ENCODE measurements at places on chromosomes 11 and 22. TPM values are rescaled to one million over a fixed set of nuclear protein-coding genes. Genes with fewer than 3 reads are reported as not detected.

DNA sequence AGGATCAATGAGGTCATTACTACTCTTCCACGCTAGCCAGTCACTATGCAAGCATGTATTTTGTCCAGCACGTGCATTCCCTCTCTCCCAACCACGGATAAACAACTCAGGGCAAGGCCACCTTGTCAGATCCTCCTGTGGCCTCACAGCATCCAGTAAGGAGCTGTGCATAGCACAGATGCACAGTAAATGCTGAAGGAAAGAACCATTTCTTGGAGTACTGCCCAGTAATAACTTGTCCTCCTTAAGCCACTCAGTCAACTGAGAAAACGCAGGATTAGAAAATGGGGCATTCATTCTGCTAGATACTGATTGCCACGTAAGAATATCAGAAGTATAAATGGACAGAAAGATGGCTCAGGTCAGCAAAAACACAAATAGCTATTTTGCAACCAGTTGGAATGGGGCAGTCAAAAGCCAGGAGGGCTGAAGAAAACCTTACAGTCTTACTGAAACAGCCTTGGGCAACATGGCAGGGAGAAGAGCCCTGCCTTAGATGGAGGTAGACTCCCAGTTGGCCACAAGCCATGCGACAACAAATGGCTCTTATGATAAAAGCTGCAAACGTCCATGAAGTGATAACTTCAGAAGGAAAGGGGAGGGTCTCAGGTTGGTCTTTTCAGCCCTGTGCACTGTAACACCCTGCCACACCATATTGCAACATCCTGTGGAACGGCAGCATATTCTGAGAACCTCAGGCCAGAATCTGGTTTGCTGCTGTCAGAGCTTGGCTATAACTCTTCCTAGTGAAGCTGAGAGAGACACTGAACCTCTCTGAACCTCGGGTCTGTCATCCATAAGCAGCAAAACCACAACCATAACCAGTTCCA, 23.0 kb downstream of the PC start:
- H3K27ac ChIP-seq, result no peak overlapping the region
- H3K27me3 ChIP-seq, result no peaks in the 10 kb centered on the region
- DNase-seq, result no peak
- H3K36me3 ChIP-seq, result no peaks in the 10 kb centered on the region
- H3K4me1 ChIP-seq, result no peaks in the 10 kb centered on the region

PDGFB gene
- 3.1 TPM for total RNA-seq

GRCh38 chr11:6559369-6559768, 44.0 kb downstream of the RRP8 start:
- H3K4me1 ChIP-seq, result no peaks in the 10 kb centered on the region
- no peak overlapping the region for H3K4me3 ChIP-seq
- no peak overlapping the region for H3K27ac ChIP-seq
- no peak for DNase-seq
- no peaks in the 10 kb centered on the region for H3K36me3 ChIP-seq

POU2F3 gene
- total RNA-seq, result not detected

- no peak overlapping the region for H3K27ac ChIP-seq
- DNase-seq, result no peak
- no peaks in the 10 kb centered on the region for H3K27me3 ChIP-seq
- H3K36me3 ChIP-seq, result no peaks in the 10 kb centered on the region
- H3K4me3 ChIP-seq, result no peak overlapping the region
- no peaks in the 10 kb centered on the region for H3K4me1 ChIP-seq
These were observed 39.9 kb downstream of the OR2AT4 start for GRCh38 chr11:75056814-75057213.

MYOD1 gene
- total RNA-seq, result not detected

PGR gene
- total RNA-seq, result 12.0 TPM

DNA sequence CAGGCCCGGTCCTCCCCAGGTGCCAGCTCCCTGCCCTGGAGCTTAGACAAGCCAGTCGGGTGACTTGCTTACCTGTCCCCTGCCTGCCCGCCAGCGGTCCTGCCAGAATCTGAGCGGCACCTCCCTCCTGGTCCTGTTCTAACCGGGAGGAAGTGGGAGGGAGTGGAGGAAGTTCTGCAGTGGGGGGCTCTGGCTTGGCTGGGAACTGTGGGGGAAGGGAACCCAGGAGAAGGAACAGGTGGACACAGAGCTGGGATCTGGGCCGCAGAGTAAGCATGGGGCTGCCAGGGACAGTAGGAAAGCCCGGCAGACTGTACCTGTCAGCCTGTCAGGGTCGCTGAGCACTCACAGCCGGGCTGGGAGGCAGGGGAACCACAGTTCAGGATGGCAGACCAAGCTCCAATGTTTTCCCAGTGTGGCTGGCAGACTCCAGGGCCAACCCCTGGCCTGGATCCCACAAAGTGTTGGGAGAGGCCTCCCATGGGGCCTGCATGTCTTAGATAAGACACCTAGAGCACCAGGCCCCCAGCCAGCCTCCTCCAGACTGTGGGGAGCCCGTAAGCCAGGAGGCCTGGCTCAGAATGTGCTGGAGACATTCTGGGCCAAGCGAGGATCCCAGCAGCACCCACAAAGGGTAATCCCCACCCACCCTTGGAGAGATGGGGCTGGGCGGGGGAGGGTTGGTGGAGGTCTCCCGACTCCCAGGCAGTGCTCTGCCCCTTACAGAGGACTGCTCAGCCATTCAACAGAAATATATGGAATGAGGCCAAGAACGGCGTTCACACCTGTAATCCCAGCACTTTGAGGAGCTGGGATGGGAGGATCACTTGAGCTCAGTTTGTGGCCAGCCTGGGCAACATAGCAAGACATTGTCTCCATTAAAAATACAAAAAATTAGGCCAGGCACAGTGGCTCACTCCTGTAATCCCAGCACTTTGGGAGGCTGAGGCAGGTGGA, 2.3 kb downstream of the CYB5R3 start:
- peaks cover 75% of the 10 kb centered on the region for H3K4me1 ChIP-seq
- peak overlapping the region; percentile 22 for H3K4me3 ChIP-seq
- no peak for DNase-seq
- no peaks in the 10 kb centered on the region for H3K27me3 ChIP-seq
- H3K27ac ChIP-seq, result peak overlapping the region; percentile 96

TESMIN gene
- not detected for total RNA-seq

INPPL1 gene
- 77.1 TPM for total RNA-seq

DNA sequence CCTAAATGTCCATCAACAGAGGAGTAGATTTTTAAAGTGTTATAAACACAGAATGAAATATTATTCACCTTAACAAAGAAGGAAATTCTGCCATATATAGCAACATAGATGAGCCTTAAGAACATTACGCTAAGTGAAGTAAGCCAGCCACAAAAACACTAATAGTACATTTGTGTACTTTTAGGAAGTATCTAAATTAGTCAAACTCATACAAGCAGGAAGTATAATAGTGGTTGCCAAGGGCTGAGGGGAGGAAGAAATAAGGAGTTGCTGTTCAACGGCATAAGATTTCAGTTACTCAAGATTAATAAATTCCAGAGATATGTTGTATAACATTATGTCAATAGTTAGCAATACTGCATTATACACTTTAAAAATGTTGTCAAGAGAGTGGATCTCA, 181.7 kb upstream of the ZC3H12C start:
- H3K36me3 ChIP-seq, result no peaks in the 10 kb centered on the region
- no peak for DNase-seq
- no peak overlapping the region for H3K27ac ChIP-seq
- H3K4me1 ChIP-seq, result no peaks in the 10 kb centered on the region
- no peak overlapping the region for H3K4me3 ChIP-seq

IFITM1 gene
- 82.4 TPM for total RNA-seq

ACTN3 gene
- total RNA-seq, result not detected

BTBD18 gene
- total RNA-seq, result not detected

DNA sequence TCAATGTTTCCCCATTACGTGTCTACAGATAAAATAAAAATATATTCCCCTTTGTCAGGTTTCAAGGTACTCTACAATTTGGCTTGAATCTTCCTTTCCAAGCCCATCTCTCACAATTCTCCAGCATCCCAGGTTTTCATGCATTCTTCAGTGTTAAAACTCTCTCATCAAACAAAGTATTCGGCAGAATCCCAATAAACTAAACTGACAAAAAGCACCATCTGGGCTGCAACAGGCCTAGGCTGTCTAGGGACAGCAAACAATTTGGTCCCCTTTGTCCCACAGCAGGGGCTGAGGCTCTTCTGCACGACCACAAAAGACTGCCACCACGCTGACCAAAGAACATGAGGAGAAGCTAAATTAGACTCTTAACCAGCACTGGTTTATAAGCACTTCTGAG, 159.4 kb downstream of the CADM1 start:
- no peaks in the 10 kb centered on the region for H3K27me3 ChIP-seq
- no peaks in the 10 kb centered on the region for H3K4me1 ChIP-seq
- H3K27ac ChIP-seq, result no peak overlapping the region
- H3K4me3 ChIP-seq, result no peak overlapping the region
- no peaks in the 10 kb centered on the region for H3K36me3 ChIP-seq

DNA sequence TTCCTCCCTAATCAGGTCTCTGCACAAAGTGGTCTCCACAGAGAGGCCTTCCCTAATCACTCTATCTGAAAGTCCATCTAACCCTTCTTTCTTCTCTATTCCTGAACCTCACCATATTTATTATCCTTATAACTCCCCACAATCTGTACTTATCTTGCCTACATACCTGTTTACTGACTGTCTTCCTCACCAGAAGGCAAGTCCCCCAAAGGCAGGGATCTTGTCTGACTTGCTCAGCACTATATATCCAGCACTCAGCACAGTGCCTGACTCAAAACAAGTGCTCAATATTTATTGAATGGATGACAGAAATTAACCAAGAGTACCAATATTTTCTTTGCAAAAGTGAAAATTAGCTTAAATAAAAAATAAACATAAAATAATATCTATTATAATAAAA, 5.5 kb downstream of the DCUN1D5 start:
- no peaks in the 10 kb centered on the region for H3K27me3 ChIP-seq
- H3K36me3 ChIP-seq, result no peaks in the 10 kb centered on the region
- no peak overlapping the region for H3K4me3 ChIP-seq
- H3K4me1 ChIP-seq, result peaks cover 20% of the 10 kb centered on the region
- no peak for DNase-seq

PAMR1 gene
- total RNA-seq, result 14.8 TPM

- no peaks in the 10 kb centered on the region for H3K27me3 ChIP-seq
- no peak for DNase-seq
- H3K27ac ChIP-seq, result no peak overlapping the region
These were observed 372.8 kb upstream of the CCDC179 start for GRCh38 chr11:23233075-23233474.

DNA sequence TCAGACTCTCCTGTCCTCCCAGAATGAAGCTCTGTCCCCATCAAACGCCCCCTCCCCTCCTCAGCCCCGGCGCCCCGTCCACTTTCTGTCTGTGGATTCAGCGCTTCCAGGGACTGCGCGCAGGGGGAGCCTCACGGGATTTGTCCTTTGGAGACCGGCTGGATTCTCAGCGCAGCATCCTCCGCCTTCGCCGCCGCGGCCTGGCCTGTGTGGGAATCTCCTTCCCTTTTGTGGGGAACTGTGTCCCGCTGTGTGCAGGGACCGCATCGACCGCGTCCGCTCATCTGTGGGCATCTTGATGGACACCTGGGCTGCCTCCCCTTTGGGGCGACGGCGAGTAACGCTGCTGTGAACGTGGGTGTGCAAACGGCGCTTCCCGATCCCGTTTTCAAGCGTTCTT, 1.1 kb upstream of the SCT start:
- no peaks in the 10 kb centered on the region for H3K27me3 ChIP-seq
- no peak for DNase-seq
- H3K36me3 ChIP-seq, result no peaks in the 10 kb centered on the region

CRYBB2 gene
- total RNA-seq, result 1.1 TPM

CECR2 gene
- 1.1 TPM for total RNA-seq

DNA sequence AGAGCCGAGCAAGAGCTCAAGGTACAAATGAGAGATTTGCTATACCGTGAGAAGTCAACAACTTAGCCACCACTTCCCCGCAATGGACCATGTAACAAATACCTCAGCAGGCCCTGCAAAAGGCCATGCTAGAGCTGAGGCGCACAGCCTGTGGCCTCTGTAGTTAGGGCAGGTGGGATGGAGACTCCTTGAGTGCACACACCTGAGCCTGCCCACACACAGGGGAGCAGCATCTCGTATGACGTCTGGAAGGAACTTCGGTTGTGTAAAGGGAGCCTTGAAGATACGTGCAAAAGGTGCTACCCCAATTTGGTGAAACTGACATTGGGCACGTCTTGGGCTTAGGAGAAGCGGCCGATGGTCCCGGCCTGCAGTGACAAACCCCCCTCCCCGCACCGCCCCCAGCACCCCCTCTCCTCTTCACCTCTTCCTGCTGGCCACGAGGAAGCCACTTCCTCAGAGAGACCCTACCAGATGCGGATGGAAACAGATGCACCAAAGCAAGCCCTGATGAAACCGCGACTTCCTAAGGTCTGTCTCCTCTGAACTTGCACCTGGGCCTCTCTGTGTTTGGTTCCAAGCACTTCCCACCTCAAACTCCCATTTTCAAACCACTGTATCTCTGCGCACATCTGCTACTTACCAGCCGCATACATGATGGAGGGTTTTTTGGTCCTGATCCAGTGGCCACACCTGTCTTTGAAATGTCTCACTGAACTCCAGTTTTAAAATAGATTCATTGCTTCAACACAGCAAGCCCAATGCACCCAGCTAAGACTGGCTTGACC, 10.6 kb downstream of the CDPF1 start:
- H3K4me3 ChIP-seq, result no peak overlapping the region
- DNase-seq, result no peak
- peak overlapping the region; percentile 74 for H3K27ac ChIP-seq
- H3K36me3 ChIP-seq, result peaks cover 44% of the 10 kb centered on the region
- no peaks in the 10 kb centered on the region for H3K27me3 ChIP-seq

DNA sequence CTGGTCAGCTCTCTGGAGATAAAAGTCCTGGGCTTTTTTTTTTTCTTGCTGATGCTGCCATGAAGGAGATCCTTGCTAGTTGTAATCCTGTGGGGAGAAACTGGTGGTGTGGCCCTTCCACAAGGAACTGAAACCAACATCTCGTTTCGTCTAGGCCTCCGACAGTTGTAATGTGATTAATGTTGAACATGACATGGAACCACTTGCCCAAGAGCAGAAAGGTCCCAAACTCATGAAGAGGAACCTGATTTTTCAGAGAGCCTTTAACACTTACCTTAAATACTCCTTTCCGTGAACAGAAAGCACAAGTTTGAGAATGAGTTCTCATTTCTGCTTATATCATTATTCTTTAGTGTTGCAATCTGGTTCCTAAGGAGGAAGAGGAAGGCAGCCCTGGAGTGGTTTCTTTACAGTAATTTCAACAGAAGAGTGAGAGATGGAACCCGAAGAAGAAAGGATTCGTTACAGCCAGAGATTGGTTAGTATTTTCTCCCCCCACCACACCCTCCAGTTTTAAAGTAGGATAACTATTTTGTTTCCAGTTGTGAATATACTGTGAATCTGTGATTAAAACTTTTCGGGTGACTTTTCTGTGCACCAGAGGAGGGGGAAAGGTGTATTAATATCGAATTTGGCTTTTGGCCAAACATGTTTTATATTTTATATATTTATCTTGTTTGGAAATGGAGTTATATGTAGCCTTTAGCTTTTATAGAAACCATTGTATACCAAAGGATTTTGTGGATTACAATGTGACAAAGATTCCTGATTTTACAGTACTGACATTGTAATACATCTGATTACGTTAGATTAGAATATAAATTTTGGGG, 2.0 kb downstream of the KDM2A start:
- DNase-seq, result peak; percentile 70

APOL4 gene
- 7.8 TPM for total RNA-seq

CARD16 gene
- 11.6 TPM for total RNA-seq

CSNK2A3 gene
- 1.8 TPM for total RNA-seq

CNTF gene
- total RNA-seq, result 1.8 TPM

GRCh38 chr11:11445441-11446185, 92.6 kb upstream of the CSNK2A3 start:
- H3K27me3 ChIP-seq, result no peaks in the 10 kb centered on the region
- H3K36me3 ChIP-seq, result no peaks in the 10 kb centered on the region
- DNase-seq, result no peak

All from sigmoid colon (tissue), 7 donors.